ENCODE measurements at places on chromosomes 13 and 19.
A peak's percentile ranks its signal among the peaks of the same experiment; 100 is the strongest.

- no peak for DNase-seq
These were observed 56.4 kb upstream of the GJB6 start for GRCh38 chr13:20288561-20288960.

- DNase-seq, result peak; percentile 33
These were observed 17.0 kb downstream of the HAUS8 start for GRCh38 chr19:17058236-17058635.

DNA sequence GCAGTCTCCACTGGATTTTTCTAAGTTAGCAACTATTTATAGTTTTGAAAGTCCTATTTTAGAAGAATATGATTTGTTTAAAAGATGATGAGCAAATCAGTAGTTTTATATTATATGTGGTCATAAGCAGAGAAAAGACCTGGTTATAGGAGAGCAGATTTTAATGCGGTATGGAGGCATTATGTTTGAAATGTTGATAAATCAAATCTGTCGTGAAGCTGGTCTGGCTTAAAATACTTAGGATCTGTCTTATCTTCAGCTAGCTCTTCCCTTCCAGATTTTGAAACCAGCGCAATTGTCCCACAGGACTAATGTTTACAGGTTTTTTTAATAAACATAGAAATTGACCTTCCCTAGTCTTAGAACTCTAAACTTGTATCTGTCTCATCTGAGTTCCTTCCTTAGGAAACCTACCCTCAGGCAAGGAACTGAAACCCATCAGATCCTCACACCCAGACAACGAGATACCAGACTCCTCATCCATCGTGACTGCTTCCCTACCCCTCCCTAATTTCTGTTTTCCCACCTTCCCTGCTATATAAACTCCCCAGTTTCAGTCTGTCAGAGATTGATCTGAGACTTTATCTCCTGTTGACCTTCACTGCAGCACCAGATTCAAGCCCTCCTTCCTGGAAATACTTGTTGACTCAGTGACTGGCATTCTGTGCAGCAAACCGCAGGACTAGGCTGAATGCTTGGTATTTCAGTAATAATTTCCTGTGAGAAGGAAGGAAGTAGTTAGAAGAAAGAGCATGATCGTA is 37.8 kb upstream of the CXCL17 start:
- peak; percentile 45 for DNase-seq

GRCh38 chr19:35195830-35196229 is 32.7 kb downstream of the FAM187B start:
- DNase-seq, result peak; percentile 25

DNA sequence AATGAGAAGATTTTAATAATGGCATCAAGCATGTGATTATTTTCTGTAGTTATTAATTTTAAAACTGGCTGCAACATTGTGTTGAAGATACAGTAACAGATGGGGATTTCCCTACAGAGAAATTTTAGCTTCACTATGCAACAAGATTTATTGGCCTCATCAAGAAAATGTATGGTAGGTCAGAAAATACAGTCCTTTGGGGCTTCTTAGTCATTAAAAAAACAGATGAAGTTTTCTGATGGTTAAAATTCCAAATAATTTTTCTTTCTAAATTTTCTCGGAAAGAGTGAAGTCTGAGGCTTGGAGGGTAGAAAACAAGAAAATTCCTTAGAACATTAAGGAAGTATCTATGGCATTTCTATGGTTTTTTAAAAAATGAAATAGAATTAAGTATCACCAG is 1790.8 kb upstream of the PCDH20 start:
- no peak for DNase-seq

DNA sequence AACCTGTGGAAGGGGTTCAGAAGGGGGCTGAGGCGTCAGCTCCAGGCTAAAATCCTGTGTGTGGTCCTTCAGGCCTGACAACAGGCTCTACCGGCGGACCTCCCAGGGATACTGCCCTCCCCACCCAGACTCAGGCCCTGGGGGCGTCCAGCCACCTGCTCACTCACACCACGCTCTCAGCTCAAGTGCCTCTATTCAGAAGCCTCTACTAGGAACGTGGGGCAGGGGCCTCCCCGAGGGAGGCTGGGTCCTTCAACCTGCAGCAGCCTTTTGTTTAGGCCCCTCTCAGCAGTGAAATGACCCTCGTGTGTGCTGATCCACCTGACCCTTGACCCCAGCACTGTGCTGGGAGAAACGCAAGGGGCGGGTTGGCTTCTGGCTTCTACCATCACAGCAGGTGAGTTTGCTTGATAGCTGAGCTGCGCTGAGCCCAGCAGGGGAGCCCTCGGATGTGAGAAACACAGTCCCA is 10.6 kb downstream of the PLPP2 start:
- no peak for DNase-seq

DNA sequence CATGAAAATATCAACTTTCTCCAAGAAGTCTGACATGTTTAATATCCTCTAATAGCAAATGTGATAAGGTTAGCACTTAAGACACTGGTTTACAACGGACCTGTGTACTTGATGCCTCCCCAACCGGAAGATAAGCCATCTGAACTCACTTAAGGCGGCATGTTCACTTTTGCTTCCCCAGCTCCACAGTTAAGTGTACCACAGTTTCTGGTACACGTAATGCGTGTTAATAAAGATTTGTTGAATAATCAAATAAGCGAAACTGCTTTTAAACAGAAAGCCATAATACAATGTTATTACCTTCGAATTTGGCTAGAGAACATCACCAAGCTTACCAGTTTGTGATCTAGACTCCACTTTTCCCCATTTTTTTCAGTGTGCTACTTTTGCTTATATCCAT is 1.4 kb upstream of the PAN3 start:
- DNase-seq, result no peak

- peak; percentile 91 for DNase-seq
These were observed 1.6 kb downstream of the SIX5 start for GRCh38 chr19:45767410-45767880.

- peak; percentile 39 for DNase-seq
These were observed 9.5 kb upstream of the MBNL2 start for GRCh38 chr13:97212601-97213040.

GRCh38 chr13:49561062-49561410 is 24.3 kb downstream of the RCBTB1 start:
- DNase-seq, result no peak

DNA sequence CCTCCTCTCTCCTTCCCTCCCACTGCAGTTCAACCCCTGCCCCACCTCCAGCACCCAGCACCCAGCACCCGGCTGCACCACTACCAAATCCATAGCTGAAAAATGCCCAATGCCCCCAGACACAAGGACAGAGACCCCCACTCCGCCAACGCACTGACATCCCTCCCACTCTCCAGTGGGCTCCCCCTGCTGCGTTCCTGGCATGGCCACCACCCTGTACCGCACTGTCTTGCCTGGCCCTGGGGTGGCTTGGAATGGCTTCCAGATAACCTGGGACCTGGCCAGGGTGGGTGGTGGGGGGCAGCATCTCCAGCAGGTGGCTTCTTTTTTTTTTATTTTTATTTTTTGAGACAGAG is 5.8 kb upstream of the MKNK2 start:
- no peak for DNase-seq

- peak; percentile 41 for DNase-seq
These were observed 8.1 kb downstream of the PIK3R2 start for GRCh38 chr19:18160971-18161635.

- DNase-seq, result no peak
These were observed 441.6 kb downstream of the TDRD3 start for GRCh38 chr13:60838581-60838980.

GRCh38 chr19:39264306-39265290 is 3.6 kb upstream of the IFNL2 start:
- no peak for DNase-seq

- peak; percentile 72 for DNase-seq
These were observed 10.3 kb downstream of the ACTN4 start for GRCh38 chr19:38657633-38658222.

DNA sequence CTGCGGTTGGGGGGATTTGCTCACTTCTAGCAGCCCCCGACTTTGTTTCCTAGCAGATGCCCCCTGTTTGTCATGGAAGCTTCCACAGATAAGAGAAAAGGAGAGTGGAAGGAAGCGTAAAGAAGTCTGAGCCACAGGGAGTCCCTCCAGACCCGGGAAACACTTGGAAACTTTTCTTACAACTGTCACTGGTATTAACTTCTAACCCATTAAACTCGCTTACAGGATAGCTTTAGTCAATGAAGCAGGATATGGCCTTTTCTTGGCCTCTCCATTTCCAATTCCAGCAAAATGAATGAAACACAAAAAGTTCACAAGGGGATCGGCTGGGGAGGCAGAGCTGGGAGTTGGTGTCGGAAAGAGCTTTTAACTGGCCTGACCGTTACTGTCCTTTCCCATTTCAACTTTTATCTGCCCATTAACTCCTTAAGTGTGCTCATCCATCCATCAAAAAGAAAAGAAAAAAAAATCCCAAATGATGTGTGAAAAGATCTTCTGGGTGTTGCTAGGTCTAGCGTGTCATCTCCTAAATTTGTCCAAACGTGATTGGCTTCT is 231.9 kb upstream of the ARGLU1 start:
- DNase-seq, result no peak

- DNase-seq, result no peak
These were observed 6.0 kb downstream of the FAM187B start for GRCh38 chr19:35222373-35223015.

- no peak for DNase-seq
These were observed 5.0 kb upstream of the JUNB start for GRCh38 chr19:12786141-12786870.

DNA sequence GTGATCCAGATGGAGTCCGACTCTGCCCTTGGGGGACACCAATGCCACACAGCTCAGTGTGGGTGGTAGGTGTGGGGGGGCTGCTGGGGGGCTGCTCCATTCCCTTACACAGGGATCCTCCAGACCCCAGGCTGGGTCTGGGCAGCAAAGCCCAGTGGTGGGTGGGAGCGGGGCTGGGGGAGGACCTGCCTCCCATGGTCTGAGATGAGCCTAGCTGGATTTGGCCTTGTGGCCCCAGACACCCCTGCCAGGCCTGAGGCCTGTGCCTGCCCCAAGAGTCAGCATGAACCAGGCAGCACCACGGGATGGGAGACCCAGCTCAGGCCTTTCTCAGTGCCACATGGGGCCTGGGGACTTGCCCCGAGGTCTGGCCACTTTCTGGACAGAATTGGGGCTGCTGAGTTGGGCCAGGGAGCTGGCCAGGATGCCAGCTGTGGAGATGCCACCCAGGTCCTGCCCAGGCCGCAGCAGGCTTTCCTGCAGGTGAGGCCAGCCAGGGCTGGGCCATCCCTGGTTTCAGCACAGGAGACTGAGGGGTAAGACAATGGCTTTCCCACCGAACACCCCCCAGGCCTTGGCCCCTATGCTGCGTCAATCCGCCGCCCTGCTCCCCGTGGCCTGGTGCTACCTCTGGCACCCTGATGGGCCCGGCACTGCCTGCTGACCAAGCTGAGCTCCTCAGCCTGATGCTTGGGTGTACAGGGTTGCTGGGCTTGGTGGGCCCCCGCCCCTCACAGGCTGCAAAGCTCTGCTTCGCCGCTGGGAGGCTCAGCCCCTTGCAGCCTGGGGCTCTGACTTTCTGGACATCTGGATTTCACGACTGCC is 24.2 kb downstream of the CEBPG start:
- no peak for DNase-seq

GRCh38 chr13:79525064-79525857 is 44.3 kb downstream of the NDFIP2 start:
- DNase-seq, result no peak

DNA sequence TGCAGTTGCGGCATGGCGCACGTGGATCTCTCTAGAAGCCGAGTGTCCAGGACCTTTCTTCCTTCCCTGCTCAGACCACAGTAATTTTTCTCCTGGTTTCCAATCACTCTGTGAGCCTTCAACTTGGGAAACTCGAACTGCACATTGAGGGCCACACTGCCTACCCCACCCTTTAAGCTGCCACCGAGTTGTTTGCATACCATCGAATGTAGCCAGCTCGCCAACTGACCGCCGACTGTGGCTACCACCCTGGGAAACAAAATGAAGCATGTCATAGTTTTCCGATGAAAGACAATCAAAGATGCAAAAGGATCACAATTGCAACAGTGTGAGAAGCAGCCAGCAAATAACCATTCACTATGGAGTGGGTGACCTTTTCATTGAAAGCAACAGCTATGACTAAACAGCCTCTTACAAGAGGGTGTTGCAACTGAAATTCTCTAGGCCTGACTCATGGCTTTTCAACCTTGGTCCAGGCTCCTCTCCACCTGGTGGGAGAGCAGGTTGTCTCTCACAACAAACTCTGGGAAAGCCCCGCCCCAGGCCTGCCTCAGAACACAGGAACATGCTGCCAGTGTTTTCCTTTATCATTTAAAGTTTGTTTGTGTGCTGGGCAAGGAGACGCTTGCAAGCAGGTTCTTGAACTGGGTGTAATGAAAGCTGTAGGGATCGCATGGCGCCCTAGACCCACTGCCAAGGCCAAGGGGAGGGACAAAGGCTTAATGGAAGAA is 141.7 kb upstream of the SERP2 start:
- DNase-seq, result peak; percentile 95

- DNase-seq, result no peak
These were observed 42.8 kb downstream of the OR10H4 start for GRCh38 chr19:15991602-15992001.

DNA sequence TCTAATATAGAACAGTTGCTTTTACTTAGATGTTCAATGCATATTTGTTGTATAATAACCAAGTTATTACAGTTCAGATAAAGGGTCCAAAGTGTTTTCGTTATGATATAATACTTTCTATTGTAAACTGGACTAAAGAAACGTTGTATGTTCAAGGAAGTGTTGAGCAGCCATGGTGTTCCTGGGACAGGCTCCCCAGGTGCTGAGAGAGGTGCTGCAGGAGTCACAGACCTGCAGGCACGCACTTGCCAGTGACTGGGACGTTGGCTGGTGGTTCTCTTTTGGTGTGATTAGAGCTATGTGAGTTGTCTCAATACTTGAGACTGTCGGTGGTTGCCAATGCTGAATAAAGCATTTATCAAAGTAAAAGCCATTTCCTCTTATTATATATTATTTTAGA is 9.5 kb downstream of the ING1 start:
- no peak for DNase-seq

DNA sequence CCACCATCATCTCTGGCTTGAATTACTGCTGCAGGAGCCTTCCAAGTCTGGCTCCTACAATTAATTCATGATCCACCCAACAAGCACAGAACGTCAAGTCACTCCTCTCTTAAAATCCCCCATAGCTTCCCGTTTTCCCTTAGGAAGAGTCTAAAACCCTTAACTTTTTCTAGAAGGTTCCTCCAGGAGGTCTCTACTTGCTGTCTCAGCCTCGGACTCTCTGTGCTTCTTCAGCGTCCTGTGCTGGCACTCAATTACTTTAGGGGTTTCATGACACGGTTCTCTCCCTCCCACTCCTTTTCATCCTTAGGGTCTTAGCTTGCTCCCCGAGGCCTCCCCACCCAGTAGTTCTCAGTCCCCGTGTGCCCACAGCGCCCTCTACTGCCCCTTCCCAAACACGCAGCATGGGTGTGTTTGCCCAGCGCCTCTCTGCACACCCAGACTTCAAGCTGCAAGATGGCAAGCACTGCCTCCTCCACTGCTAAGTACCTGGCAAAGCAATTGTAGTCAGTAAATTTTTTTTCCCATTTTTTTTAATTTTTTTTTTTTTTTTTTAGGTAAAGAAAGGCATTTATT is 25.8 kb upstream of the MAP3K10 start:
- no peak for DNase-seq

GRCh38 chr13:46831588-46832194 is 34.7 kb upstream of the ESD start:
- peak; percentile 52 for DNase-seq
